Colonic mucosa (tissue), 4 donors: ENCODE measurements at places on chromosomes 3 and 15. TPM values are rescaled to one million over a fixed set of nuclear protein-coding genes. Genes with fewer than 3 reads are reported as not detected.

DNA sequence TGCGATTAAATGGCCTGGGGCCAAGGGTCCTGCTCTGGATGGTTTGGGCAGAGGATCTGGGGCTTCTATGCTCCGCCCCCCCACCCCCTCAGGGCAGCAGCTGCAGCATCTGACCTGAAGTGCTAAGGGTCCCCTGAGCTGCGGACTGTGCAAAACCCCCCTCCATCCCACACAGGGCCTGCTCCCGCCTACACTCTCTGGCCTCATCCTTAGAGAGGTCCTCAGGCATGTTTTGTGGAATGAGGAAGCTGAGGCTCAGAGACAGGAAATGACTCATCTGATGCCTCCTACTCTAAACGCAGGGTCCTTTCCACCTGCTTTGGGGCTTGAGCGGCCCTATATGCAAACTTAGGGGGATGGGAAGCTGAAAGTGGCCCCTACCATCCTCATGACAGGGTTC lies 59.5 kb upstream of the CTSH start:
- H3K4me1 ChIP-seq, result no peaks in the 10 kb centered on the region
- no peak overlapping the region for H3K27ac ChIP-seq
- no peaks in the 10 kb centered on the region for H3K27me3 ChIP-seq
- no peak overlapping the region for H3K4me3 ChIP-seq

GRCh38 chr3:163812006-163812405 lies 1266.3 kb downstream of the SI start:
- no peaks in the 10 kb centered on the region for H3K27me3 ChIP-seq
- no peak for DNase-seq
- H3K4me1 ChIP-seq, result no peaks in the 10 kb centered on the region
- H3K36me3 ChIP-seq, result no peaks in the 10 kb centered on the region
- H3K4me3 ChIP-seq, result no peak overlapping the region

DNA sequence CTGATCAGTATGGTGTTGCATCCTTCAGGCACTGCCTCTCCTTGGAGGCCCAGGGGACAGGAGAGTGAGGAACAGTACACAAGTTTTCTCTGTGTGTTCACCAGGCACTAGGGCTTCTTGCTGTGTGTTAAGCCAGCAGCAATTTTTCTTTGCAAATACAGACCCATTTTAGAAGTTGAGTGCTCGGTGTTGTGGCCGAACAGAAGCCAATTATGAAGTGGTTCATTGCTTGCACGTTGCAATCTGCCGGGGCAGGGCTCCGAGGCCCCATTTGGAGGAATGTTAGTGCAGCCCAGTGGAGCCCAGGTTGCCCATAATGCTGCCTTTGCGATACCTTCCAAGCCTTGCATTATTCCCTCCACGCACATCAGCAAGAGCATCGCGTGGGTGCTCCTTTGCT lies 51.0 kb downstream of the EPHB1 start:
- H3K27me3 ChIP-seq, result no peaks in the 10 kb centered on the region
- no peaks in the 10 kb centered on the region for H3K4me1 ChIP-seq
- no peak overlapping the region for H3K27ac ChIP-seq
- DNase-seq, result no peak
- no peaks in the 10 kb centered on the region for H3K36me3 ChIP-seq
- no peak overlapping the region for H3K4me3 ChIP-seq

GRCh38 chr3:94525043-94525442 lies 462.2 kb downstream of the NSUN3 start:
- no peak overlapping the region for H3K27ac ChIP-seq
- H3K36me3 ChIP-seq, result no peaks in the 10 kb centered on the region
- H3K27me3 ChIP-seq, result no peaks in the 10 kb centered on the region
- DNase-seq, result no peak

GRCh38 chr3:153284282-153284938 lies 122.4 kb downstream of the RAP2B start:
- no peak overlapping the region for H3K27ac ChIP-seq
- H3K4me3 ChIP-seq, result no peak overlapping the region
- DNase-seq, result peak; percentile 30
- no peaks in the 10 kb centered on the region for H3K36me3 ChIP-seq
- no peaks in the 10 kb centered on the region for H3K4me1 ChIP-seq

DNA sequence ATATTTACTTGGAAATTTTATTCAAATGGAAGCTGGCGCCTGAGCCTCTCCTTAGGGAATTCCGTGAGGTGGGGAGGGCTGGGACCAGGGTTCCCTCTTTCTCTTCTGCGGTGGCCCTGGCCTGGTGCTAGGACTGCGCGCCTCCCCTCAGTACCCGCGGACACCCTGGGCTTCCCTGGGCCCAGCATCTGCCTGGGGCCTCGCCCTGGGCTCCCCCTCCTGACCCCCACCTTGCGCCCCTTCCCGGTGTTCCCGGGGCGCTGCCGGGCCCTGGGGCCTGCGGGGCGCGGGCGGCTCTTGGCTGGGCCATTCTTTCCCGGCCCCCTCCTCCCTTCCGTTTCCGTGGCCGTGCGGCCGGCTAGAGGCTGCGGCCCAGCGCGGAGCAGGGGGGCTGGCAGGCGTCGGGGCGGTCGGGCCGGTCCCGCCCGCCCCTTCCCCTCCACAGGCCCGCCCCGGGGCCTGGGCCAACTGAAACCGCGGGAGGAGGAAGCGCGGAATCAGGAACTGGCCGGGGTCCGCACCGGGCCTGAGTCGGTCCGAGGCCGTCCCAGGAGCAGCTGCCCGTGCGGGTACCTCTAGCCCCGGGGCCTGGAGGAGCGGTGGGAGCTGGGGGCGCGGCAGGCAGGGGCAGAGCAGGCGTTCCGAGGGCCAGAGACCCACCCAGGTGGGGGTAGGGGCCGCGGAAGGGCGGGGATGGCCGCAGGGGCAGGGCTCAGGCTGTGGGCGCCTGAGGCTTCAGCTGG lies at the start of gene FES:
Gene FES (plus strand): TSS at position 529 of the 743 bp plus-strand sequence. CDS start 542 bp downstream, outside the sequence.
- peak within 1 kb of the TSS; percentile 47 for H3K4me3 ChIP-seq
- H3K36me3 ChIP-seq, result no peaks in the 10 kb centered on the region
- peaks cover 5% of the 10 kb centered on the region for H3K4me1 ChIP-seq
- DNase-seq, result peak; percentile 57

DNA sequence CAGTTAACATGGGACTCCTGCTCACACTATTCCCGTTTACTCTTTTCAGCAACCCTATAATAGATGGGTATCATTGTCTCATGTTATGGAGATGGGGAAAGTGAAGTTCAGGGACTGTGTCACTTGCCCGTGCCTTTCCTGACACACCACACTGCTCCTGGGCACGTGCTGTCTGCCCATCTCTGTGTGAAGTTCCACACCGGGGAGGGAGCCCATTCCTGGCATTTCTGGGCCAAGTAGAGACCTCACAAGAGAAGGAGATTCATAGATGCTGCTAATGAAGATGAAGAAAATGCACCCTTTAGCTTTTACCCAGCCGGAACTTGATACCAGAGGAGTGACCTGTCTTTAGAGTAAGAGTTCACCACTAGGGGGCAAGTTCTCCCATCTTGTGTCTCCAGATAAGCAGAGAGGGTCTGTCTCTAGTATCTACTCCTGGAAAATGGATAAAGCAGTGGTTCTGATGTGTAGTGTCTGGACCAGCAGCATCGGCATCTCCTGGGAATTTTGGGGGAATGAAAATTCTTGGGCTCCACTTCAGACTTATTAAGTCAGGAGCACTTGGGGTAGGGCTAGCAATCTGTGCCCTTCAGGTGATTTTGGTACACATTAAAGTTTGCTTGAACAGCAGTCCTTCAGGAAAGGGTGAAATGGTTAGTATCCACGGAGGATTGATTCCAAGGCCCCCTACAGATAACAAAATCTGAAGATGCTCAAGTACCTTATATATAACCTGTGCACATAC lies 2.0 kb upstream of the TOPBP1 start:
- H3K27ac ChIP-seq, result no peak overlapping the region
- peaks cover 5% of the 10 kb centered on the region for H3K4me1 ChIP-seq
- peak; percentile 37 for DNase-seq
- no peaks in the 10 kb centered on the region for H3K27me3 ChIP-seq
- H3K36me3 ChIP-seq, result no peaks in the 10 kb centered on the region

DNA sequence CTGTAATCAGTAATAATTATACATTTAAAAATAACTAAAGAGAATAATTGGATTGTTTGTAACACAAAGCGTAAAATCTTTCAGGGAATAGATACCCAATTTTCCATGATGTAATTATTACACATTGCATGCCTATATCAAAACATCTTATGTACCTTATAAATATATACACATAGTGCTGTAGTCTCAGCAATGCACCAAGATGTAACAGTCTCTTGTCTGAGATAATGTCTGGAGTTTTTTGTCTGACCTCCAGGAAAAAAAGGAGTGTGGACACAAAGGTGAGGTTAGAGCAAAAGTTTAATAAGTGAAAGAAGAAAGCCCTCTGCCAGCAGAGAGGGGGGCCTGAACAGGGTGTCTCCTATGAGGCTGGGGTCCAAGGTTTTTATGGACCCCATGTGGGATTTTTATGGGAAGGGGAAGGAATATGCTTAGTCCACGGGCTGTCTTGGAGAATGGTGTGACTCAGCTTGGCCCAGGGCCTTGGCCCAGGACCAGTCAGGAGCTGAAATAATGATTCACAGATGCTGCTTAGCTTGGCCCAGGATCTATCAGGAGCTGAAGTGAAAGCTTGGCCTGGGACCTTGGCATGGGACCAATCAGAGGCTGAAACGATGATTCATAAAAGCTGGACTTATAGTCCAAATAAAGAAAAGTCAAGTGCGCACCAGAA lies 545.0 kb downstream of the ZPLD1 start:
- no peaks in the 10 kb centered on the region for H3K27me3 ChIP-seq
- DNase-seq, result peak; percentile 29
- no peaks in the 10 kb centered on the region for H3K36me3 ChIP-seq
- H3K4me1 ChIP-seq, result no peaks in the 10 kb centered on the region
- no peak overlapping the region for H3K27ac ChIP-seq
- H3K4me3 ChIP-seq, result no peak overlapping the region

DNA sequence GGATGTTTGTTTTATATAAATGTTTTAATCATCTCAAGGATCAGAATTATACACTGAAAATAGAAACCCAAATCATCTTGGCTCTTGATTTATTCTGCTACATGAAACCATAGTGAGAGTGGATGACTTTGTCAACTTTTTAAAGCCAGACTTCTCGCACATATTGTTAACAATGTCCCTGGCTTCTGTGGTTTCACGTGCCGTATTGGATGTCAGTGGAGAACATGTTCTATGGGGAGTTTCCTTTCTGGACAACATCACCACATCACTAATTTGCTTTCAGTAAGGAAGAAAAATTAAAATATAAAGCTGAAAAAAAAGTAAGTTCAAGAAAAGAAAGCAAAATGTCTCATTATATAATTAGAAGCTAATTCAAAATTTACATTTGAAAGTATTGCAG lies 297.1 kb upstream of the MME start:
- H3K36me3 ChIP-seq, result no peaks in the 10 kb centered on the region
- H3K27me3 ChIP-seq, result no peaks in the 10 kb centered on the region
- no peaks in the 10 kb centered on the region for H3K4me1 ChIP-seq
- DNase-seq, result no peak

DNA sequence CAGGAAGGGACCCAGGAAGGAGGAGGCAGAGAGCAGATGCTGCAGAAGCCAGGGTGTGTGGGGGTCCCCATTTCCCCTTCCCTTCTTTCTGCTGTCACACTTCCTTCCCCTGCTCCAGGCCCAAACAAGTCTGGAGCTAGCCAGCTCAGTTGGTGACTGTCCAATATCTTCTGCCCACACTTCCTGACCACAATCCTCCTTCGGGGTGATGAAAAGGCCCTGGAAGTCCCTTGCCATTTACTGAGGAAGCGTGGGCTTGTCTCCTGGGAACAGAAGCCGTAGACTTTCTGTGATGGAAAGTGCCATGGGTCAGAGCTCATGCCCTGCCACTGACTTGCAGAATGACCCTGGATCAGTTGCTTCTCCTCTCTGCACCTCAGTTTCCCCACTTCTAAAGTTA lies 39.0 kb downstream of the ANAPC13 start:
- no peaks in the 10 kb centered on the region for H3K36me3 ChIP-seq
- no peaks in the 10 kb centered on the region for H3K27me3 ChIP-seq
- no peak for DNase-seq
- no peak overlapping the region for H3K27ac ChIP-seq

- H3K4me1 ChIP-seq, result no peaks in the 10 kb centered on the region
- H3K27ac ChIP-seq, result no peak overlapping the region
- H3K4me3 ChIP-seq, result no peak overlapping the region
- no peaks in the 10 kb centered on the region for H3K27me3 ChIP-seq
- no peak for DNase-seq
- no peaks in the 10 kb centered on the region for H3K36me3 ChIP-seq
Observed at GRCh38 chr3:124694486-124694885, 35.8 kb upstream of the UMPS start.

- no peaks in the 10 kb centered on the region for H3K4me1 ChIP-seq
- H3K4me3 ChIP-seq, result no peak overlapping the region
- H3K27me3 ChIP-seq, result no peaks in the 10 kb centered on the region
- no peak overlapping the region for H3K27ac ChIP-seq
Observed at GRCh38 chr3:129770604-129771003, 122.9 kb downstream of the TMCC1 start.

GRCh38 chr15:93730724-93731123 lies 500.6 kb upstream of the MCTP2 start:
- DNase-seq, result no peak
- H3K4me3 ChIP-seq, result no peak overlapping the region
- H3K4me1 ChIP-seq, result no peaks in the 10 kb centered on the region
- H3K27me3 ChIP-seq, result no peaks in the 10 kb centered on the region
- H3K27ac ChIP-seq, result no peak overlapping the region

- no peak overlapping the region for H3K4me3 ChIP-seq
- no peak for DNase-seq
- H3K27ac ChIP-seq, result no peak overlapping the region
- H3K27me3 ChIP-seq, result no peaks in the 10 kb centered on the region
- no peaks in the 10 kb centered on the region for H3K4me1 ChIP-seq
Observed at GRCh38 chr3:128610451-128611070, 40.1 kb downstream of the RPN1 start.

DNA sequence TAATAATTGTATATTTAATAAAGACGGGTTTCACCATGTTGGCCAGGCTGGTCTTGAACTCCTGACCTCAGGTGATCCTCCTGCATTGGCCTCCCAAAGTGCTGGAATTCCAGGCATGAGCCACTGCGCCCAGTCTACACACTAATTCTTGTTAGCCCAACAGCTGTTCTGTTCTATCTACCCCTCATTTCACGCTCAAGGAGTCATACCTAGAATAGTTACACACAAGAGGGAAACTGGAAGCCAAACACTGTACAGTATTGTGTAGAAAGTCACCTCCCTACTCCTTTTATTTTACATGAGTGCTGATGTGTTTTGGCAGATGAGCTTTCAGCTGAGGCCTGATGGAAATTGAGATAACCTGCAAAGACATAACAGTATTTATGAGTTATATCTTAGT lies 13.4 kb upstream of the CTDSPL2 start:
- no peak overlapping the region for H3K4me3 ChIP-seq
- no peak overlapping the region for H3K27ac ChIP-seq
- no peaks in the 10 kb centered on the region for H3K36me3 ChIP-seq
- H3K4me1 ChIP-seq, result no peaks in the 10 kb centered on the region
- DNase-seq, result no peak
- H3K27me3 ChIP-seq, result no peaks in the 10 kb centered on the region

MRPL3 gene
- 113 TPM for total RNA-seq

CLDN16 gene
- total RNA-seq, result not detected

SPINK8 gene
- total RNA-seq, result not detected

THRB gene
- total RNA-seq, result 27.6 TPM

PXK gene
- total RNA-seq, result 9.3 TPM

FBXW12 gene
- total RNA-seq, result not detected

GALK2 gene
- total RNA-seq, result 48.3 TPM

C3orf20 gene
- not detected for total RNA-seq

SUMF1 gene
- 37.6 TPM for total RNA-seq

CASR gene
- 0.16 TPM for total RNA-seq
